ENCODE measurements at places on chromosomes 7 and 10. TPM values are rescaled to one million over a fixed set of nuclear protein-coding genes. Genes with fewer than 3 reads are reported as not detected.

Gene OGDHL
- 1.4 TPM for total RNA-seq

Gene TMEM229A
- total RNA-seq = not detected

Gene UCMA
- not detected for total RNA-seq

Gene DNAJB9
- 30.5 TPM for total RNA-seq

Gene SFTPA1
- total RNA-seq = not detected

Gene TMEM140
- 4.0 TPM for total RNA-seq

Gene NUTM2E
- 0.41 TPM for total RNA-seq

Gene OR6V1
- not detected for total RNA-seq

Data from tongue (tissue), 3 donors.